T47D (cell line): ENCODE measurements at places on chromosomes 1 and 21.

- no peak for DNase-seq
These were observed 28.4 kb downstream of the DISP3 start for GRCh38 chr1:11507309-11507708.

DNA sequence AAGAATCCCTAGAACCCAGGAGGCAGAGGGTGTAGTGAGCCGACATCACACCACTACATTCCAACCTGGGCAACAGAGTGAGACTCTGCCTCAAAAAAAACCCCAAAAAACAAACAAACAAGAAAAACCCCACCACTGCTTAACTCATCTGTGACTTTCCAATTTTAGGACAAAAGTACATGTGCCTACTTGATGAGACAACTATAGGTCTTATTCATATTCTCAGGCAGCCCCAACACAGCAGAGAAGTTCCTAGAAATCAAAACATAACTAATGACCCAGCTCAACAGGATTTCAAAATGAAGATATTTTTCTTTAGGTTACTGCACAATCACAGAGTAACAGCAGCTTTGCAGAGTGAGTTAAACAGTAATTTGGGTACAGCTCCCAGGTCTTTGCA lies 26.4 kb downstream of the TIAM1 start:
- no peak for DNase-seq

- DNase-seq = peak; percentile 50
These were observed 59.5 kb downstream of the CDK18 start for GRCh38 chr1:205563927-205564441.

DNA sequence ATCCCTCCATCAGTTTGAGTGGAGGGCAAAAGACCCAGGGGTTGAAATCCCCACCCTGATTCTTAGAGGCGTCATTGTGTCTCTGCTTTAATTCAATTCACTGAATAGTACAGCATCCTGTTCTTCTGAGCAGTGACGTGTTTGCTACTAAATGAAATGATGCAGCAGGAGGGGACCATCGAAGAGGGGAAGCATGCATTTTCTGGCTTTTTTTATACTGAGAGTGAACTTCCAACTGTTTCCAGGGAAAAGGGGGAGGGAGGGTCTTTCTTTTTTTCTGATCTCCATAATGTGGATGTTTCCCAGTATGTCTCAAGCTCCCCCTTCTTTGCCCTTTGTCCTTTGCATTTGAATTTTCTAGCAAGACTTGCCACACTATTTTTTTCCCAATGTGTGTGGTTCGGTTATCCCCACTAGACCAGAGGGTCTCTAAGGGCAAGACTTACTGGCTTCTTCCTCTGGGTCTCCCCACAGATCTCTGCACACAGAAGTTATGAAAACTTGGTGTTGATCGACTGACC lies 2.7 kb downstream of the INTS3 start:
- no peak for DNase-seq

DNA sequence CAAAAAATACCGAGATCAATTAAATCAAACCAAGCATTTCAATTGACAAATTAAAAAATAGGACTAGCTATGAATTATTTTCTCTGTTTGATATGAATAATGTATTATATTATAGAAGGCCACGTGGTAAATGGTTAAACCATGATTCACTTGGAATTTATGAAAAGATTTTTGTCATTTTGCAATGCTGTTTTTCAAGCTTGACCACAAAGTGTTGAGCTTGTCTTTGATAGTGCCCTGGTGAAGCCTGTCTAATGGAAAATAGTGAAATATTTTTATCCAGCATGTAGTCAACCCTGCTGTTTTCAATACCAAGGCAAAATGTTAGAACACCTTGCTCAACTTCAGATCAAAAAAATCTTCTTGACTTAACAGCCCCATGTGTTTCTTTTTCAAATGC lies 288.0 kb upstream of the PRMT6 start:
- no peak for DNase-seq

DNA sequence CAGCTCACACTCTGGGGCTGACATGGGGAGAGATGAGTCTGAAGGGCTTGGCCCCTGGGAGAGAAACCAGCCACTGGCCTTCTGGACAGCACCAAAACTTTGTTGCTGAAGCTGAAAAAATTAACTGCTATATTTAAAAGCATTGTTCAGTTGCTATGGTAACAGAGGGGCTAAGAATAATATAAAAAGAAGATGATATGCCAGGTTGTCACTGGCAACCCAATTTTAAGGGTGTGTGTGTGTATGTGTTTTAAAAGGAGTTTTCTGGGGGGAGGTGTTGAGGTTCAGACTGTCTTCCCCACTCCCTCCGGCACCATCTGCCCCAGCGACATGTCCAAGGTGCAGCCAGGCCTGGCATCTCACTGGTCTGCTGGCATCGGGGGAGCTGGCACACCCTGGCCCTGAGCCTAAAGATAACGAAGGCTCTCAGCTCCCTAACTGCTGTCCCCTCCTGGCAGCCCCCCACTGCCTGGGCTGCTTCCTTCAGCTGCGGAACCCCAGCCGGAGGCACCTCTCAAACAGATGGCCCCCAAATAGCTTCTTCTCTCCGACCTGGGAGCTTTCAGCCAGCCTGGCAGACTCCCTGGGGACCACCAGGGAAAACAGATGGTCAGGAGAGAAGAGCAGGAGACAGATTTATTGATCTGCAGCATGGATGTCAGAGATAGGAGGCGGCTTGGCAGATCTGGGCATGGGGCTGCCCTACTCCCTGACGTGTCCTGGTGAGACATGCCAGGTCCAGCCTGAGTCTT lies 203.9 kb downstream of the HIVEP3 start:
- no peak for DNase-seq

GRCh38 chr1:7781923-7782495 lies 2.1 kb upstream of the PER3 start:
- DNase-seq = no peak

GRCh38 chr1:60655679-60656355 lies 426.5 kb upstream of the NFIA start:
- no peak for DNase-seq

- DNase-seq = no peak
These were observed 84.7 kb upstream of the ZP4 start for GRCh38 chr1:237975376-237975775.

- DNase-seq = no peak
These were observed 311.9 kb upstream of the PTBP2 start for GRCh38 chr1:96409689-96410088.

DNA sequence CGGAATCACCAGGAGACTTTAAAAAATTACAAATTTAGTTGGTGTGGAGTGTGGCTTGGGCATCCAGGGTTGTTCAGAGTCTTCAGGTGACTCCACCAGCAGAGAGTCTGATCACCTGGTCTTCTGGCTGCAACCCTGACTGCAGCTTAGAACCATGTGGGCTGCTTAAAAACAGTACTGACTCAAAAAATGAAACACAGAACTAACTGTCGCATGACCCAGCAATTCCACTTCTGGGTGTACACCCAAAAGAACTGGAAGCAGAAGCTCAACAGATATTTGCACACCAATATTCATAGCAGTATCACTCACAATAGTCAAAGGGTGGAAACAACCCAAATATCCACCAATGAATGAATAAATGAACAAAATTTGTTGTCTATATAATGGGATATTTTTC lies 17.3 kb downstream of the TLR5 start:
- no peak for DNase-seq

GRCh38 chr1:58931756-58932155 lies 147.9 kb upstream of the JUN start:
- DNase-seq = no peak

DNA sequence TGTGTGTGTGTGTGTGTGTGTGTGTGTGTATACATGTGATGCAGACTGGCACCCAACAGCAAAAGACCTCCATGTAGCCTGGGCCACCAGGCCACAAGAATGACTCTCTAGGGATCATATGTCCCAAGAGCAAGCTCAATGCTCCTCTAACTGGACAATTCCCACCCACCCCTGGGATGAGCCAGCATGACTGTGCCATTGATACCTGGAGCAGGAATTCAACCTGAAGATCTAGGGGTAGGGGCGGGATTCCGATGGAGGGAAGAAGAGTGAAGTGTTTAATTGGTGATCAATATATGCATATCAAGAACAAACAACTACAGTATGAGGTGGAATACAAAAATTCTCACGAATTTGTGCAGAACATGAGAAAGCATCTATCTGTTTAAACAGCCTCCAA lies 136.2 kb downstream of the PSMG1 start:
- no peak for DNase-seq

- DNase-seq = no peak
These were observed 50.0 kb upstream of the BOLA1 start for GRCh38 chr1:149849111-149849946.

GRCh38 chr1:36740446-36740845 lies 257.7 kb upstream of the CSF3R start:
- DNase-seq = no peak

GRCh38 chr21:14866859-14867765 lies 197.7 kb downstream of the NRIP1 start:
- DNase-seq = no peak

- DNase-seq = no peak
These were observed 280.3 kb downstream of the USH2A start for GRCh38 chr1:216142921-216143320.

DNA sequence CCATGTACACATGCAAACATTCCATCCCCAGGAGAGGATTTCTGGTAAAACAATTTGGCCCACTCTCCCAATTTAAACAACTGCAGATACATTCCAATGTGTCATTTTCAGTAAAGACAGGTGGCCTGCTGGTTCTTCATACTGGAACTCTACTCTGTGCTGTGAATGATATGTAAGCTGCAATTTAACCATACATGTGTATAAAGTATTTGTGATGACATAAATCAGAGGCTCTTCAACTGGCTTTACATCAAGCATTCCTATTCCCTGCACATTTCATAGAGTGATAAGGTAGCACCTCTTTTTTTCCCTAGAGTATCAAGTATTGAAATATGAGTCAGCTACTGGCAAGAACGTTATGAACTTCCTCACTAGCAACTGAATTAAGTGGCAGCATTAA lies 649.5 kb upstream of the ADGRL2 start:
- DNase-seq = no peak

DNA sequence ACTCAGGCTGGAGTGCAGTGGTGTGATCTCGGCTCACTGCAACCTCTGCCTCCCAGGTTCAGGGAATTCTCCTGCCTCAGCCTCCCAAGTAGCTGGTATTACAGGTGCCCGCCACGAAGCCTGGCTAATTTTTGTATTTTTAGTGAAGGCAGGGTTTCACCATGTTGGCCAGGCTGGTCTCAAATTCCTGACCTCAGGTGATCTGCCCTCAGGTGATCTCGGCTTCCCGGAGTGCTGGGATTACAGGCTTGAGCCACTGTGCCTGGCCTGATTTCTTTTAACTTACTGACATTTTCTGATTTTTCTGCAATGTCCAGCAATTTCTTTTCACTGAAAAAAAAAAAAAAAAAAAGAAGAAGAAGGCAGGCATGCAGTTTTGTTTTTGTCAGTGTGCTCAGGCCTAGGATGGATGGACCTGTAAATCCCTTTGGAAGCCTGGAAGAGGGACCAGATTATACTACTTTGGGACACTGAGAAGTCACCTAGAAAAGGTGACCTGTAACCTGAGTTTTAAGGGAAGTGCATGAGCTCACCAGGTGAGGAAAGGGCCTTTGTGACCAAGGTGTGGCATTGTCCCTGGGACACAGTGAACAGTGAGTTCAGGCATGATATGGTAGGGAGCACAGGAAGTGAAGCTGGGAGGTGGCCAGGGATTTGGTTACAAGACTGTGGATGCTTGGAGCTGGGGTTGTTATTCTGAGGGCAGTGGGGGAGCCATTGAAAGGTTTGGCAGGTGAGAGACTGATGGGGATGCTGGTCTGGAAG lies 2.7 kb upstream of the TMEM61 start:
- DNase-seq = no peak

DNA sequence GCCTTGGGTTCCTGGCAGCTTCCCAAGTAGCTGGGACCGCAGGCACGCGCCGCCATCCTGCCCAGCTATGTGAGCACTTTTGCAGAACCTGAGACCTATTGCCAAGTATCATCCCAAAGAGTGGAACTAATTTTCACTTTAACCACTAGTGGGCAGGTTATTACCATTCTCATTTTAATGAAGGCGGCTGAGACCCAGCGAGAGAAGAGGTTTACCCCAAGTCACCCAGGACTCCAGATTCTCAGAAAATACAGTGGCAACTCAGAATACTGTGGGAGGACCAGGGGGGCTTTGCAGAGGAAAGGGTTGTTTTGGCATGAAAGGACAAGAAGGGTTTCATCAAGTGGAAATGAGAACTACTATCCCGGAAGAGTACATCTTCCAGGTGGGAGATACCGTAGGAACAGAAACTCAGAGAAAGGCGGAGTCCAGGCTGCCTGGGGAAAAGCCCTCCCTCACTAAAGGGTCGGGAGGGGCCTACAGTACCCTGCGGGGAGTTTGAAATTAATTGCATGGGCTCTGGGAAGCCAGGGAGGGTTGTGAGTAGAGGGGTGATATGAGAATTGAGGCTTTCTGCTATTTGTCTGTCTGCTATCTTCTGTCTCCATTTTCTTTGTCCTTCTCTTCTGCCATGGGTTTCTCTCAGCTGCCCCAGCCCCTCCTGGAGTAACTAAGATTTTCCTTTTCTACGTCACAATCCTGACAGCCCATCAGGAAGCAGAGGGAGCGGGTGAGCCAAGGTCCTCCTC lies 7.2 kb upstream of the SEMA4A start:
- DNase-seq = peak; percentile 74

- no peak for DNase-seq
These were observed 12.0 kb downstream of the ALDH9A1 start for GRCh38 chr1:165686121-165686970.

DNA sequence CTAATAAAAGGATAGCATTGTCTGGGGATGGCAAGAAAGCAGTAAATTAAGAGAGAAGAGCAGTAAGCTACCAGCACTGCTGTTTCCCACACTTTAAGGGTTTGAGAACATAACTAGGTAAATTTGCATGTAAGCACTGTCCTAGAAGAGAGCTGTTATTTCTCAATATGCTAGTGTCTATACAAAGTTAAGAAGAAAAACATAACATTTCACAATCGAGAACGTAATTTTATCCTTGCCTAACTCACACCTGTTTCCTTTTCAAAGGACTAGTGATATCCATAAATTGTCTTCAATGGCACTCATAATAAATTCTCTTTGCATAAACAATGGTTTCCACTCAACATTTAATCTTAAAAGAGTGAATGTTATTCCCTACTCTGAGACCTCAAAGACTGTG lies 576.0 kb downstream of the PTBP2 start:
- no peak for DNase-seq
